ENCODE measurements at places on chromosomes 16 and 17.

DNA sequence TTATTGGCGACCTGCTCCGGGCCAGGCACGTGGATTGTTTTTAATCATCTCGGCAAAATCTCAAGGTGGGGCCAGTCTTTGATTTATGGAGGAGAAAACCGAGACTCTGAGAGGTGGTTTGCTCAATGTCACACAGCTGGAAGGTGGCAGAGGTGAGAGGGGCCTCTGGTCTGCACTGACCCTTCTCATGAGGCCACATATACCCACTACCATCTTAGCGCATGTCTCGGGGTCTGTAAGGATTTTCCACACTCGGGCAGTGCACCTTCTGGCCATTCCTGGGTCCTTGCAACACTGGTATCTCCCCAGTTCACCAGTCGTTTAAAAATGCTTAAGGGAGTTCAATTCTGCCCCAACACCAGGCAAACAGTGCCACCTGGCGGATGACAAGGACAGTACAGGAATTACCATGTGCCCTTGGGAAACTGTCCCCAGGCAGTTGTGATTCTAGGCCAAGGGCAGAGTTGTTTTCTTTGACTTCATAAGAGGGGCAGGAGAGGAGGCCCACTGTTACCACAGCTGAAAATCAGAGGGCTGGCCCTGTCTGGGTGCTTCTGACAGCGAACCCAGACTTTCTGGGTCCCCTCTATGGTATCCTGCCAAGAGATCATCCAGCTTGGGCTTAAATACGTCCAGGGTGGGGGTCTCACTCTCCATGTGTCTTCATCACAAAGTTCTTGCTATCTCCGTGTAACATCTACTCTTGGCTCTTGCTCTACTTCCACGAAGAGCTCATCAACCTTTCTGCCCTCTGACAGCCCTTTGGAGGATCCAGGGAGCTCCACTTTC lies 39.4 kb upstream of the RAI1 start:
- DNase-seq = peak; percentile 64

- DNase-seq = no peak
Measured at GRCh38 chr17:17938388-17939107, 33.7 kb downstream of the TOM1L2 start.

- no peak for DNase-seq
Measured at GRCh38 chr17:61143026-61143425, 256.6 kb upstream of the TBX2 start.

GRCh38 chr17:77070888-77071279 lies 69.9 kb upstream of the SEC14L1 start:
- no peak for DNase-seq

Data from activated T-helper 1 cell treated with Interleukin-2 at 50 U/mL for 16 hours (primary cell).